ENCODE measurements at places on chromosomes 3 and 15. TPM values are rescaled to one million over a fixed set of nuclear protein-coding genes. Genes with fewer than 3 reads are reported as not detected.

DNA sequence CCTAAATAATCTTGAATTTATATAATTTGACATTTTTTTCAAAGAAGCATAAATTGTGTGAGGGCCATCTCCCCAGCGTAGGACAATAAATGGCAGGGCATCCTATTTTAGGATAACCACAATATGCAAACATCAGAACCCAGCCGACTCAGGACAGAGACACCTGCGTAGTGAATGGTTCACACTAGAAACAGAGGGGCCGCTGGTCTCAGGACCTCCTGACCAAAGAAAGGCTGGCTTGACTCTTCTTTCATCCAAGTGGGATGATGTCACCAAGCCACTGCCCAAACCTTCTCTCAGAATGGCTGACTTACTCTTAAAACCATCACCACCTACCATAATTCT is 162.1 kb downstream of the FOXP1 start:
- no peak for ATAC-seq

GRCh38 chr15:101194546-101195125 is 57.2 kb downstream of the CHSY1 start:
- ATAC-seq = no peak

- peak; percentile 68 for ATAC-seq
Observed at GRCh38 chr3:112115161-112115739, 17.8 kb downstream of the GCSAM start.

GOLGA8H gene
- total RNA-seq = not detected

HIGD2B gene
- 0.22 TPM for total RNA-seq

Measured in activated T-helper 17 cell treated with anti-CD3 and anti-CD28 coated beads, Interleukin-2, amount 50 U/mL, for 72 hours (primary cell).